ENCODE measurements at places on chromosomes 6 and 20.

GRCh38 chr20:48224533-48225050 is 439.3 kb upstream of the SULF2 start:
- no peaks in the 10 kb centered on the region for H3K4me1 ChIP-seq
- H3K27me3 ChIP-seq: peaks cover 13% of the 10 kb centered on the region

DNA sequence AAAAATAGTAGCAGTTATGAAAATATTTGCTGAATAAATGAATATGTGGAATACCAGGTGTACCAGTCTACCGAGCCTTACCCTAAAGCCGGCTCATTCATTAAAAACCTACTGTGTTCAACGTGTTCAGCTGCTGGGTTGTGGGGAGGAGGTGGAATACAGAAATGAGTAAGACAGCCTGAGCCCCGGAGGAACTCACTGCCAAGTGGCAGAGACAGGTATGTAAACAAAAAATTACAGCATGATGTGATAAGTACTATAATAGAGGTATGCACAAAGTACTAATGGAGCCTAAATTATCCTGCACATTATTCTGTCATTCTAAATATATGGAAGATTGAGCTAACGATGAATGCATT is 6.8 kb upstream of the ADTRP start:
- no peak for DNase-seq
- no peaks in the 10 kb centered on the region for H3K36me3 ChIP-seq
- H3K4me1 ChIP-seq: no peaks in the 10 kb centered on the region
- no peak overlapping the region for H3K27ac ChIP-seq

DNA sequence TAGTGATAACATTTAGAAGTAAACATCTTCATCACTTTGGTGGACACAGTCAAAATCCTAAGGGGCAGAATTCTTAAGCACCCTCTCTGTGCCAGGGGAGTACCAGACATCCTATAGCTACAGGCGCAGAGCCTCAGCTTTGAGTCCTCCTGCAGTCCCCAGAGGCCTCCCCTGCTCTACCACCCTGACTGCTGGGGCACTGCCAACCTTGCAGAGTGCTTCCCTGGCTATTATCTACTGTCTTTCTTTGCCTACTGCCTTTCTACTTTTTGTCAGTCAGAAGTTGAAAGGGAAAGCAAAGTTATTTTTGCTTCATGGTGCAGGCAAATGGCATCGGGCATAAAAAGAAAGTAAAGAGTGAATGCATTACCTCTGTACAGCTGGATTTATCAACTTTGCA is 80.1 kb downstream of the AIG1 start:
- no peak overlapping the region for H3K27ac ChIP-seq
- no peaks in the 10 kb centered on the region for H3K36me3 ChIP-seq
- H3K4me1 ChIP-seq: no peaks in the 10 kb centered on the region
- H3K4me3 ChIP-seq: no peak overlapping the region

DNA sequence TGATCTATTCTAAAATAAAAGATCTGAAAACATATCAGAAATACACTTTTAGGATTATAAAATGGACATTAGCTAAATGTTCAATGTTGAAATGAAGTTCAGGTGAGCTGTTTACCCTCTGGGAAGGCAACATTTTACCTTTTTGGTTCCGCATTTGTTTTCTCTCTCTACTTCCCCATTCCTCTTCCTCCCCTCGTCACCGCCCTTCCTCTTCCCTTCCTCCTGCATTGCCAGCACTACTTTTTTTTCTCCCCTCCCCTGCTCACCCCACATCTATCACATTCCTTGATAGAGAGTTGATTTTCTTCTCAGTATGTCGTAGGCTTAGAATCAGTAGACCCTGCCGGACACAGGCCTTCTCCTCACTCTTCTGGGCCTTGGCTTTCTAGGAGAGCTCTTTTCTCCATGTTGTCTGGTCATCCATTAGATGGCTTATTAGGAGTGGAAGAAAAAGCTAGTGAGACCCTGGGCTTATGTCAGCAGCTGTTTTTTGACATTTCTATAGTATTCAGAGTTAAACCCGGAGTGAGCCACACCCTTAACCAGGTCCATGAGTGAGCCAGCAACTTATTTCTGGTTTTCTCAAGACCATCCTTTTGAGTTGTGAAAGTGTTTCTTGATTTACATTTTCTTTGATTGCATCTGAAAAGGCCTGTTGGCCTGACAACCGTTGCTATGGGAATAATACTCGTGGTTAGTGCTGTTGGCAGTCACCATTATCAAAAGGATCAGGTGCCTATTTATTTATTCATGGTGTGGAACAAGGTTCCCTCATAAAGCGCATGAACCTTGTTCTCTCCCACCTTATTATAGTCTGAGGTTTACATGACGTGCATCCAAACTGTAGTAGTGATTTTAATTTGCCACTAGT is 90.9 kb downstream of the DTD1 start:
- H3K27ac ChIP-seq: no peak overlapping the region
- H3K36me3 ChIP-seq: no peaks in the 10 kb centered on the region
- H3K4me1 ChIP-seq: no peaks in the 10 kb centered on the region
- no peak overlapping the region for H3K4me3 ChIP-seq
- DNase-seq: no peak

DNA sequence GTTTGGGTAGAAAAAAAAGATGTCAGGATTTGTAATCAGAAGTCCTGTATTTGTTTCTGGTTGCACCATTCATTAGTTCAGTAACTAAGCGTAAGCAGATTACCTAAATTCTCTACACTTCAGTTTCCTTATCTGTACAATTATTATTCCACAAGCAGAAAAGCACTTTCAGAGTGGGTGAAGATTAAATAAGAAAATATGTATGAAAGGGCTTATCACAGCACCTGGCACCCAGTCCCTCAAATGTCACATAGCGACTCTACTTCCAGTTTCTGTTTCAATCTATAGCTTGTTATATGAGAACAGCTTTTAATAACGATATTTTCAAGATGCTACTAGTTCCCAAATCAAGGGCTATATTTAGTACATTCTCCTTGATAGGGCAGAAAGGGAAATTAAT is 31.4 kb downstream of the RGS17 start:
- no peaks in the 10 kb centered on the region for H3K27me3 ChIP-seq
- no peak overlapping the region for H3K27ac ChIP-seq
- H3K4me3 ChIP-seq: no peak overlapping the region

DNA sequence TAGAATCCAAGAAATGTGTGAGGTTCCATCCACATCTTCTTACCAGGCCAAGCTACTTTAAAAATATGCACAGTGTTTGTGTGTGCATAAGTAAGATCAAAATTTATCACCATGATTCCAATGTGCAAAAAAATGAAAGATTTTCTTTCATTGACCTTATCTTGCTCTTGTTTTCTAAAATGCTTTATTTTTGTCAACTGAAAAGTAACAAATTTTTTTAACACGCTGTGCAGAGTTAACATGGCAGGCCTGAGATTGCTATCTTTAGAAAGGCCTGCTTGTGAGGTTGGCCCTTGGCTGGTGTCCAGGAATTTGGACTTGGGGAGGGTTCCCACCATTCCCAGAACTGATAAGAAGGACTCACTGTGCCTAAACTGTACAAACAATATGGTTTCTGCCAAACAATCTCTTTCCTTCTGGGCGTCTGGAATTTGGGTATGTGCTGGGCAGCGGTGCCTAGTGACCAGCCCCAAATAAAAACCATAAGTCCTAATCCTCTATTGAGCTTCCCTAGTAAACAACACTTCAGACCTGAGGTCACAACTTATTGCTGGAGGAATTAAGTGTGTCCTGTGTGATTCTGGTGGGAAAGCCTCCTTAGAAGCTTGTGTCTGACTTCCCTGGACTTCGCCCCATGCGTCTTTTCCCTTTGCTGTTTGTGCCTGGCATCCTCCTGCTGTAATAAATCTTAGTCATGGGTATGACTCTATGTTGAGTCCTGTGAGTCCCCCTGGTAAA is 19.8 kb upstream of the MYLIP start:
- DNase-seq: no peak
- peak overlapping the region; percentile 10 for H3K27ac ChIP-seq
- no peaks in the 10 kb centered on the region for H3K36me3 ChIP-seq

- peak overlapping the region; percentile 84 for H3K27ac ChIP-seq
- H3K4me1 ChIP-seq: peaks cover 66% of the 10 kb centered on the region
- DNase-seq: no peak
- no peaks in the 10 kb centered on the region for H3K36me3 ChIP-seq
Observed at GRCh38 chr6:108656836-108657235, 96.1 kb downstream of the FOXO3 start.

- H3K27me3 ChIP-seq: no peaks in the 10 kb centered on the region
- peaks cover 7% of the 10 kb centered on the region for H3K36me3 ChIP-seq
- H3K4me3 ChIP-seq: no peak overlapping the region
- peaks cover 35% of the 10 kb centered on the region for H3K4me1 ChIP-seq
- no peak for DNase-seq
Observed at GRCh38 chr6:106560996-106561685, 68.2 kb downstream of the RTN4IP1 start.

DNA sequence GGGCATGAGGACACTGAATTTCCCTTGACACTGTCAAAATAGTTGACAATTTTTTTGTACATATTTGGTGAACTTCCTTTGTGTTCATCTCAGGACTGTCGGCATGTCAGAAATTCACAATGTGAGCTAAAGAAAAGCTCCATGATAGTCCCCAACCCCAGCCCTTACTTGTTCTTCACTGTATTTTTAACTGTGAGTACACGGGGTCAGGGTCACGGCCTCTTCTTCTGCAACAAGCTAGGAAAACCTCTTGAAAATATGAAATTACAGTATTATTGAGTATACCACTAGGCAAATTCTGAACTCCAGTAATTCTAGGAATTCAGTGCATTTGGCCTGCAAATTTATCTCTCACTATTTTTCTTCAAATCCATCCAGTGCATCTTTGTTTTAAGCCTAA is 199.4 kb downstream of the SLC24A3 start:
- DNase-seq: no peak
- peaks cover 2% of the 10 kb centered on the region for H3K4me1 ChIP-seq
- H3K36me3 ChIP-seq: no peaks in the 10 kb centered on the region
- no peaks in the 10 kb centered on the region for H3K27me3 ChIP-seq
- H3K27ac ChIP-seq: no peak overlapping the region

DNA sequence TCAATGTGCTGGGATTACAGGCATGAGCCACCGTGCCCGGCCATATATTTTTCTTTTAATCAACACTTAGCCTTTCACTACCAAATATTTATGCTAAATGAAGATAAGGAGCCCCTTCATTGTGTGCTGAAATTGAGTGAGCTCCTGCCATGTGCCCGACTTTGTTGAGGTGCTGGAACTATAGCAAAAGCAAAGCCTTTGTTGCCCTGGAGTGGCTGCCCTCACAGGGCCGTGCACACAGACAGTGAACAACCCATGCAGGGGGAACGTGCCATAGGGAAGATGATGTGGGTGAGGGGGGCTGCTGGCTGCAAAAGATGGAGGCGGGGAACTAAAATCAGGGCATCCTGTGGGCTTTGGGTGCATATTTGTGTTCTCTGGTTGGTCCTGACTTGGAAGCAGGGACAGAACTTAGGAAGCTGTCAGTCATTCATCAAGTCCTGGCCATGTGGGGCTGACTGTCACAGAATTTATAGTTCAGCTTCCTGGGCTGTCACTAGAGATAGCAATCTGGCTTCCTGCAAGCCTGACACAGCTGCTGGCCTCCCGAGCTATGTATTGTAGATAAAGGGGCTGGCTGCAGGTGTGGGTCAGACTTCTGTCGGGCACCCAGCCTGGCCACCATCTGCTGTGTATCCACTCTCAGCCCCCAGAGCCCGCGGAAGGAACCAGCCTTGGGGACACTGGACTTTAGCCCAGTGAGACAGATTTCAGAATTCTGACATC is 56.8 kb upstream of the MPC1 start:
- peaks cover 3% of the 10 kb centered on the region for H3K36me3 ChIP-seq
- H3K4me3 ChIP-seq: no peak overlapping the region
- H3K4me1 ChIP-seq: peaks cover 12% of the 10 kb centered on the region
- DNase-seq: no peak

- H3K4me1 ChIP-seq: no peaks in the 10 kb centered on the region
- no peaks in the 10 kb centered on the region for H3K27me3 ChIP-seq
- no peak overlapping the region for H3K27ac ChIP-seq
- H3K36me3 ChIP-seq: no peaks in the 10 kb centered on the region
- no peak for DNase-seq
- H3K4me3 ChIP-seq: no peak overlapping the region
Observed at GRCh38 chr6:65289491-65289890, 417.5 kb downstream of the EYS start.

- no peaks in the 10 kb centered on the region for H3K4me1 ChIP-seq
- no peak overlapping the region for H3K4me3 ChIP-seq
- no peak overlapping the region for H3K27ac ChIP-seq
- DNase-seq: no peak
- H3K36me3 ChIP-seq: no peaks in the 10 kb centered on the region
Observed at GRCh38 chr6:110345025-110345424, 13.1 kb downstream of the METTL24 start.

- no peaks in the 10 kb centered on the region for H3K27me3 ChIP-seq
- H3K4me1 ChIP-seq: no peaks in the 10 kb centered on the region
- H3K36me3 ChIP-seq: no peaks in the 10 kb centered on the region
- no peak overlapping the region for H3K27ac ChIP-seq
Observed at GRCh38 chr20:23019403-23019802, 15.7 kb upstream of the SSTR4 start.

DNA sequence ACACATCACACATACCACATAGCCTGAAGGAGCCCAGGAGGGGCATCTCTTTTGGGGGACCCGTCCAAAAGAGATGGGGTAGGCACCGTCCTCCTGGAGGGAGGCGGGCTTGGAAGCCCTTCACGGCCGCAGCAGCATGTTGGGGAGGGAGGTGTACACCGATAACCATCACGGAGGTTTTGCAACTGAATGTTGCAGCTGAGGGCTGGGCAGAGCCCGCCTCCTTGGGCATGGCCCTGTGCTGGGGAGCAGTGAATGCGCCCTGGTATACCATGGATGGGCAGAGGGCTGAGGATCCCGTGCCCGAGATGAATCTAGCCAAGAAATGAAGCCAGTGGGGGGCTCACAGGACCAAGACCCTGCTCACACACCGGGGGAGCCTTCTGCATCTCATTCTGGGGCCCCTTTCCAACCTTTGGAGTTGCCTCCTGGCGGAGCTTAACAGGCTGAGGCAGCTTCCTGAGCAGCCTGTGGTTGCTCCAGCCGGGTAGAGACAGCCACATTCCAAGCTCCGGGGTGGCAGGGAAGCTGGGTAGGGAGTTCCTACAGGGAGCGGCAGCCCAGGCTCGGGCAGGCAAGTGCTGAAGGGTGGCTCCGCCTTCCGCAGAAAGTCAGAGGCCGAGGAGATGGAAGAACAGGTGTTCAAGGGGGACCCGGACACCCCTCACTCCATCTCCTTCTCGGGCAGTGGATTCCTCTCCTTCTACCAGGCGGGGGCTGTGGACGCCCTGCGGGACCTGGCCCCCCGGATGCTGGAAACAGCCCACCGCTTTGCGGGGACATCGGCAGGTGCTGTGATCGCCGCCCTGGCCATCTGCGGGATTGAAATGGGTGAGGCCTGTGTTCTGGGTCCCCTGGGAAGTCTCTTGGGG is at the start of gene PNPLA1:
Gene PNPLA1, plus strand, starts transcription at position 227 of the 872 bp plus-strand sequence. Its CDS starts 400 bp downstream, at position 627.
- H3K27ac ChIP-seq: peak within 1 kb of the TSS; percentile 66
- H3K27me3 ChIP-seq: peaks cover 15% of the 10 kb centered on the region
- no peak for DNase-seq
- H3K4me1 ChIP-seq: peaks cover 41% of the 10 kb centered on the region
- peak within 1 kb of the TSS; percentile 19 for H3K4me3 ChIP-seq
- H3K36me3 ChIP-seq: no peaks in the 10 kb centered on the region

GRCh38 chr20:51712501-51713212 is 55.5 kb downstream of the ATP9A start:
- no peaks in the 10 kb centered on the region for H3K27me3 ChIP-seq
- no peak for DNase-seq
- peaks cover 7% of the 10 kb centered on the region for H3K36me3 ChIP-seq
- no peak overlapping the region for H3K27ac ChIP-seq
- peaks cover 8% of the 10 kb centered on the region for H3K4me1 ChIP-seq

GRCh38 chr6:157068691-157069324 is 254.5 kb downstream of the TMEM242 start:
- no peak for DNase-seq
- no peak overlapping the region for H3K4me3 ChIP-seq
- H3K36me3 ChIP-seq: no peaks in the 10 kb centered on the region
- no peaks in the 10 kb centered on the region for H3K27me3 ChIP-seq

Measured in suprapubic skin (tissue), 4 donors.